H9 (cell line): ENCODE measurements at places on chromosomes 4 and X. TPM values are rescaled to one million over a fixed set of nuclear protein-coding genes. Genes with fewer than 3 reads are reported as not detected.

FAM236B gene
- not detected in 2 replicates for total RNA-seq

DNA sequence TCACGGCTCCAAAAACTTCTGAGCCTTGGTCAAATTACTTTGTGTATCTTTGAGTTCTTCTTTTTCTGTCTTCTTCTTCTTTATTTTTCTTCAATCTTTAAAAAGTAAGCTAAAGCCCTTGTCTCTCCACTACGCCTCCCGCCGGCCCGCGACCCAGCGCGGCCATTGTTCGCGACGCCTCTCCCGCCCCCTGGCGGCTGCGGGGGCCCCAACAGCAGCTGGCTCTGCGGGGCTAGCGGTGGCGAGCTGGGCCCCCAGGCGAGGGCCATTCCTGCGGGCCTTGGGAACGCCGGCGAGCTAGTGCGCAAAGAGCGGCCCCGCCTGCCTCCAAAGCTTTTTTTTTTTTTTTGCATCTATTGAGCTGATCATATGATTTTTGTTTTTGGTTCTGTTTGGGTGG lies 119.1 kb downstream of the TGIF2LX start:
- DNase-seq: no peak

FAT4 gene
- 6.0 and 6.9 TPM in 2 replicates for total RNA-seq

GRCh38 chr4:163701916-163702315 lies 207.4 kb downstream of the TMA16 start:
- DNase-seq: no peak

- no peak for DNase-seq
These were observed 28.2 kb upstream of the CENPU start for GRCh38 chr4:184762100-184762499.
